ENCODE measurements at places on chromosomes 6 and 20. TPM values are rescaled to one million over a fixed set of nuclear protein-coding genes. Genes with fewer than 3 reads are reported as not detected.

RNF114 gene
- total RNA-seq = 40.2 TPM

DNA sequence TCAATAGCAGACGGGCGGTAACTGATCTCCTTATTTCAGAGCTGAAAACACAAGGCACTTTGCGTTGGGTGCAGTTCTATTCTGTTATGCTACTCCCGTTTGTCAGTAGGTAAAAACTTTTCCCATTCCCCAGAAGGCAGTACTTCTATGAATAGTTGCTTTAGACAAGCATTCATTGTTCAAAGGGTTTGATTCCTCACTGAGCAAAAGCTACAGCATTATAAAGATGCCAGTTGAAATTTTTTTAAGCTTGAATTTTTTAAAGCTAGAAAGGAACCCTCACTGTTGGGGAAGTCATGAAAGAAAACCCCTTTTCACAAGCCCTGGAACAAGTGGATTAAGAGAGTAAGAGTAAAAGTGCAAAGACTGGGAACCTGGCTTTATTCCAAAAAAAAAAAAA, 42.3 kb downstream of the FUT9 start:
- DNase-seq = no peak
- no peaks in the 10 kb centered on the region for H3K27me3 ChIP-seq
- no peaks in the 10 kb centered on the region for H3K36me3 ChIP-seq
- no peaks in the 10 kb centered on the region for H3K4me1 ChIP-seq
- no peak overlapping the region for H3K27ac ChIP-seq
- H3K4me3 ChIP-seq = no peak overlapping the region

DPPA5 gene
- total RNA-seq = not detected

DNA sequence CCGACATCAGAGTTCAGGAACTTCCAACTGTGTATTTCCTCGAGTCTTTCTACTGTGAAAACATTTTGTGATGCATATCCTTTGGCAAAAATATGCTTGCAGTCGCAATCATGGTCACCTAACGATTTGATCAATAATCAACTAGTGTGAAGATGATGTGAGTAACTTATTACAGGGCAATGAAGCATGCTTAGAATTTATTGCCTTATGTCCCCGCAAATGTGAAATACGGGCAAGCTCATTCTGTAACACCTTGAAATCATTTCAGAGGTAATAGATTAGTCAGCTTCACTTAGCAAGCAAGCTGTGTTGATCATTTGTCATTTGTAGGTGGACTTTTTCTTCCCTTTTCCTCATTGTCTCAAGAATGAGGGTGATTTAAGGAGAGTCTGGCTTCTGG, 67.9 kb upstream of the DOK5 start:
- no peak overlapping the region for H3K27ac ChIP-seq
- no peaks in the 10 kb centered on the region for H3K36me3 ChIP-seq
- H3K27me3 ChIP-seq = no peaks in the 10 kb centered on the region
- no peak for DNase-seq

CEP162 gene
- 5.5 TPM for total RNA-seq

NOTCH4 gene
- 16.2 TPM for total RNA-seq

EYA2 gene
- 2.6 TPM for total RNA-seq

GRCh38 chr20:64083804-64084684, at the start of gene LKAAEAR1:
Gene LKAAEAR1 (minus strand): TSS chr20:64084398. CDS start chr20:64084219, 179 bp downstream.
- H3K36me3 ChIP-seq = no peaks in the 10 kb centered on the region
- peak within 1 kb of the TSS; percentile 50 for H3K4me3 ChIP-seq
- H3K4me1 ChIP-seq = peaks cover 43% of the 10 kb centered on the region
- no peak for DNase-seq

DNA sequence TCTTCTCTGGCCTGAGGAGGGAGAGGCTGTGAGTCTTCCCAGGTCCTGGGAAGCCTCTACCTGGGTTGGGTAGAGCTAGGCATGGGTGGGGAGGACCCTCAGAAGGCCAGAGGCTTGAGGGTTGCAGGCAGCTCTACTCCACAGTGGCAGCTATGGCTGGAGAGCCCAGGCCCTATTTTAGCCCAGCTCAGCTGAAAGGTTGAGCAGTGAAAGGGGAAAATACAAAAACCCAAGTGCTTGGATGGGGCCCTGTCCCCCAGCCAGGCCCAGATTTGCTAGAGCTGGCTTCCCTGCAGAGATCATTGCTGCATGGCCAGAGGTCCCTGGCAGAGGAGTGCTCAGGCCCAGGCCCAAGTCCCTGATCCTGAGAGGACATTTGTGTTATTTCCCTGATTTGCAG, 45.7 kb downstream of the SUN5 start:
- H3K27ac ChIP-seq = no peak overlapping the region
- peak; percentile 21 for DNase-seq
- no peak overlapping the region for H3K4me3 ChIP-seq
- H3K36me3 ChIP-seq = no peaks in the 10 kb centered on the region

EPPIN gene
- not detected for total RNA-seq

DNA sequence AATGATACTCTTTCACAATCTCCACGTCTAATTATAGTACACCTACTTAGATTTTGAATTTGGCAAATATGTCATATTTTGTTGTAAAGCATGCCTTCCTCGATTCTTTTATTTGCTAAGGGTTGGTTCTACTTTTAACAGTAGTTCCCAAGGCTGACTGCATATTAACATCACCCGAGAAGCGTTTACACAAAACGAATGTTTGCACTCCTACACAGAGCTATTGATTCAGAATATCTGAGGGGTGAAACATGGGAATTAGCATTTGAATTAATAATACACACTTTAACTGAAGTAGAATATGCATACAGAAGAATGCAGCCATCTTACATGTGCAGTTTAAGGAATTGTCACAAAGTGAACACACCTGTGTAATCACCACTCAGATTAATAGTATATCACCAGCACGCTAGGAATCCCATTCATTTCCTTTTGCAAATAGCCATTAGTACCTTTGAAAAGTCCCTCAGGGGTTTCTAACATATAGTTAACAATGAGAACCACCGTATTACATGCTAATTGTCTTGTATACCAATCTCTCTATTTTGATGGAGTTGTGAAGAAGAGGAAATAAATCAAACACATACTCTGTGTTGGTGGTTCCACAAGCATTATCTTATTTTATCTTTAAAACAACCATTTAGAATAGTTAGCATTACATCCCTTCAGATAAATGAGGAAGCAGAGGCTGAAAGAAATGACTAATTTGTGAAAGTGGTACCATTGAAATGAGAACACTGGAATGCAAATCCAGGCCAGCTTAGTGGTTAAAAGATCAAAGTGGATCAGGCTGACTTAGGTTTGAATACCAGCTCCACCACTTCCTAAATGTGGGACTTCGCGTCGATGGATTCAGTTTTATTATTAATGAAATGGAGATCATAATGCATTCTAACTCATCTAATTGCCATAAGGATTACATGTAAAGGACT, 317.6 kb downstream of the HDGFL1 start:
- H3K4me1 ChIP-seq = no peaks in the 10 kb centered on the region
- no peak overlapping the region for H3K27ac ChIP-seq
- DNase-seq = no peak
- H3K4me3 ChIP-seq = no peak overlapping the region
- H3K27me3 ChIP-seq = no peaks in the 10 kb centered on the region

FERMT1 gene
- 1.5 TPM for total RNA-seq

GRCh38 chr6:157761331-157761921, 61.6 kb upstream of the SNX9 start:
- peak; percentile 52 for DNase-seq
- no peak overlapping the region for H3K4me3 ChIP-seq
- H3K4me1 ChIP-seq = peaks cover 36% of the 10 kb centered on the region
